ENCODE measurements at places on chromosomes 13 and 19. TPM values are rescaled to one million over a fixed set of nuclear protein-coding genes. Genes with fewer than 3 reads are reported as not detected.

UNC13A gene
- 0.15 TPM for polyA plus RNA-seq

ZNF66 gene
- polyA plus RNA-seq, result 1.1 TPM

TPM4 gene
- polyA plus RNA-seq, result 605 TPM

PLK5 gene
- polyA plus RNA-seq, result 0.07 TPM

LILRA6 gene
- polyA plus RNA-seq, result 3.4 TPM

ZNF44 gene
- 3.3 TPM for polyA plus RNA-seq

TSKS gene
- polyA plus RNA-seq, result 2.5 TPM

OVOL3 gene
- polyA plus RNA-seq, result not detected

PSG1 gene
- polyA plus RNA-seq, result not detected

TEX26 gene
- polyA plus RNA-seq, result not detected

ZNF547 gene
- polyA plus RNA-seq, result 0.54 TPM

VSTM1 gene
- not detected for polyA plus RNA-seq

CALR3 gene
- polyA plus RNA-seq, result not detected

ERICH4 gene
- polyA plus RNA-seq, result not detected

FUT3 gene
- 2.6 TPM for polyA plus RNA-seq

SULT2B1 gene
- polyA plus RNA-seq, result 0.45 TPM

LINGO3 gene
- 0.05 TPM for polyA plus RNA-seq

ZNF625 gene
- 0.62 TPM for polyA plus RNA-seq

HNRNPL gene
- polyA plus RNA-seq, result 136 TPM

All from adipose tissue (tissue), 3 donors.